ENCODE measurements at places on chromosomes 2 and 18.

- no peaks in the 10 kb centered on the region for H3K27me3 ChIP-seq
- no peaks in the 10 kb centered on the region for H3K4me1 ChIP-seq
Observed at GRCh38 chr2:235849489-235849888, 318.7 kb downstream of the GBX2 start.

GRCh38 chr18:69935319-69936190 is 12.1 kb downstream of the CD226 start:
- H3K36me3 ChIP-seq = no peaks in the 10 kb centered on the region
- H3K4me3 ChIP-seq = no peak overlapping the region
- DNase-seq = no peak

- H3K27ac ChIP-seq = no peak overlapping the region
- H3K4me1 ChIP-seq = peaks cover 3% of the 10 kb centered on the region
- DNase-seq = no peak
- H3K4me3 ChIP-seq = no peak overlapping the region
Observed at GRCh38 chr2:49153252-49153651, 1.1 kb downstream of the FSHR start.

GRCh38 chr2:68319398-68320117 is at the start of gene CNRIP1:
CNRIP1 (minus strand) TSS chr2:68319949; CDS start chr2:68319400, 549 bp downstream.
- no peak for DNase-seq
- H3K4me3 ChIP-seq = peak within 1 kb of the TSS; percentile 67
- H3K4me1 ChIP-seq = no peaks in the 10 kb centered on the region
- no peak within 1 kb of the TSS for H3K27ac ChIP-seq

DNA sequence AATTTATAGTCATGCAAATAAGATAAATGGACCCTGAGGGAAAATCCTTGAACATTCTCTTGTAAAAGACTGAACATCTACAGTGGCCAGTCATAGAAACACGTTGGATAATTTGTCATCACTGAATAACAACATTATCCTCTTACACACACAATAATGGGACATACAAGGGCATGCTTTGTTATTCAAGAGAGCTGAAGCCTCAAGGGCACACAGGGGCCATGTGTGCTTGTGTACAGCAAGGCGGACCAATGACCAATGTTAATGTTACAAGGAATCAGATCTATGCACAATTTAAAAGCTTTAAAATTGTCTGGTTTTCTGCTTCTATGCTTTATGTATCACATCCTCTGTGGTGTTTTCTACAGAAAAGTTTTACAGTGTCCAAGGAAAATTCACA is 23.7 kb downstream of the COL6A3 start:
- H3K36me3 ChIP-seq = no peaks in the 10 kb centered on the region
- H3K27me3 ChIP-seq = no peaks in the 10 kb centered on the region
- H3K4me1 ChIP-seq = no peaks in the 10 kb centered on the region
- DNase-seq = no peak

DNA sequence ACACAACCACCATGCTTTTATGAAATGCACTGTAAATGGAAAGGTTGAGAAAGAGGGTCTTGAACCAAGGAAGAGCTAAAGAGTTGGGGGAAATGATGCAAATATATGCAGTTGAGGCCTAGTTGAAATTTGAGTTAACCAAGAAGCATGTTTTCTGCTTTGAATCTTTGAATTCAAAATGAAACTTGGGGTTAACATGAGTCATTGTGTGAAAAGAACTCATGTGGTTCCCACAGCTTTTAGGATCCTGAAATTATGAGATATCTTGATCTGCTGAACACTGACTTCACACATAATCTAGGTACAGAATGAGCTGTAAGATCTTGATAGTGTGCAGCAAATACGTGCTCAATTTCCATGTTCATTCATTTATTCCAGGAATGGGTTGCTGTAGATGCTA is 422.9 kb upstream of the TRIB2 start:
- H3K4me3 ChIP-seq = no peak overlapping the region
- no peaks in the 10 kb centered on the region for H3K36me3 ChIP-seq
- no peaks in the 10 kb centered on the region for H3K27me3 ChIP-seq
- no peaks in the 10 kb centered on the region for H3K4me1 ChIP-seq
- no peak for DNase-seq

DNA sequence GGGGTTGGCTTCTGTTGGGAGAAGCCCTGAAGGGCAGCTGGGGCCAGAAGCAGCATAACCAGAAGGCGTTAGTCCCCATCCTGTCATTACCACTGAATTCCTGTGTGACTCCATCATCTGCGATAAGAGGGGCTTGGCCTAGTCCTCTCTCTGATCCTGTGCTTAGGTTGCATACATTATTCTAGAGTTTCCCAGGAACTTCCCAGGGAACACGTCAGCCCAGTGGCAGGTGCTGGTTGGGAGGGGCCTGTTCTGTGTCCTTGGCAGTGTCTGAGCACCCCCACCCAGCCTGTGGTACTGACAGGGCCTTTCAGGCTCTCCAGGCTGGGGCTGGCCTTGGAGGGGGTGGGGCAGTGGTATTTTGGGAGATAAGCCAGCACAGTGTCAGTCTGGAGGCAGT is 4.5 kb upstream of the TOGARAM2 start:
- H3K4me1 ChIP-seq = no peaks in the 10 kb centered on the region
- DNase-seq = no peak
- no peaks in the 10 kb centered on the region for H3K27me3 ChIP-seq
- H3K4me3 ChIP-seq = no peak overlapping the region

DNA sequence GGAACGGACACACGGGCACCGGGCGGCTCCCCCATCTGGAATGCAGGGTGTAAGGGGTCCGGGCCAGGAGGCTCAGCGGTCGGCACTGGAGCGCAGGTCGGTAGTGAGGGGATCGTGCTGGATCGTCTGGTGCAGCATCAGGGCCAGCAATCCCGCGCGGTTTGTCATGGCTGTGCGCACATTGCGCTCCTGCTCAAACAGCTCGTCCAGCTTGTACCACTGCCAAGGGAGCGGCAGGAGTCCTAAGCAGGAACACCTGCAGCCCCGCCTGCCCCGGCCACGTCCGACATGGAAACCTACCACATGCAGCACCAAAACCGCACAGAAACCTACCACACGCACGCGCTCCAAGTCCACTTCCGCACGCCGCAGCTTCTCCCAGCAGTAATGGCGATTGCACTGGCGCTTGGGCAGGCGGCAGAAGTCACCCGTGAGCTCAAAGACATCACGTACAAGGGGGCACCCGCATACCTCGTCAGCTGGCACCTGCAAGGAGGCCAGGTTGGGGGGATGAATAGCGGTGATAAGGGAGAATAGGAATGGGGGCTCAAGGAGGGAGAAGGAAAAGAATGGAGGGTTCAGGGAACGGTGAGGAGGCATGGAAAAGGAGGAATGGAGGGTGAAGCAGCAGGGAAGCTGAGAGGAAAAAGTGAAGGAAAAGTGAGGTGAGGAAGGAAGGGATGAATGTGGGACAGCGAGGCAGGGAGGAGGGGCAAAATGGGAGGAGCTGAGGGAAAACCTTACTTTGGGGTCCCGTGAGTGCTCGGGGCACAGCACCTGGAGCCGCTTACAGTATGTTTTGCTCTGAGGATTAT is 1.4 kb upstream of the MBD1 start:
- no peaks in the 10 kb centered on the region for H3K4me1 ChIP-seq
- no peak overlapping the region for H3K27ac ChIP-seq
- H3K36me3 ChIP-seq = peaks cover 16% of the 10 kb centered on the region
- no peak overlapping the region for H3K4me3 ChIP-seq
- DNase-seq = no peak
- H3K27me3 ChIP-seq = no peaks in the 10 kb centered on the region

DNA sequence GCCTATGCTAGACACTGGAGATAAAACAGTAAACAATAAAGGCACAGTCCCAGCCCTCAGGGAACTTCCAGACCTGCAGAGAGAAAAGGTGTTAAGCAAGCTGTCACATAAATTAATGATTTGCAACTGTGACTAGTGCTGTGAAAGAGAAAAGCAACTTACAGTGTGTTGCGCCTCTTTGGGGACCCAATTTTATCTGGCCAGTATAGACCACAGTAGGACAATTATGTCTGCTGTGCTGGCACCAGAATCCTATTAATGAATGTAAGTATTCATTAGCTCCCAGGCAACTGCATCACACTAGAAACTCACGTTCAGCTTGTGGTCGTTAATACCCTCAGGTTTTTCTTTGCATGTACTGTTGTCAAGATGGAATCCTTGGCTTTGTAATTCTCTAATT is 55.3 kb upstream of the CHST9 start:
- no peak overlapping the region for H3K4me3 ChIP-seq
- H3K27ac ChIP-seq = no peak overlapping the region
- H3K27me3 ChIP-seq = no peaks in the 10 kb centered on the region
- H3K36me3 ChIP-seq = no peaks in the 10 kb centered on the region
- no peak for DNase-seq

DNA sequence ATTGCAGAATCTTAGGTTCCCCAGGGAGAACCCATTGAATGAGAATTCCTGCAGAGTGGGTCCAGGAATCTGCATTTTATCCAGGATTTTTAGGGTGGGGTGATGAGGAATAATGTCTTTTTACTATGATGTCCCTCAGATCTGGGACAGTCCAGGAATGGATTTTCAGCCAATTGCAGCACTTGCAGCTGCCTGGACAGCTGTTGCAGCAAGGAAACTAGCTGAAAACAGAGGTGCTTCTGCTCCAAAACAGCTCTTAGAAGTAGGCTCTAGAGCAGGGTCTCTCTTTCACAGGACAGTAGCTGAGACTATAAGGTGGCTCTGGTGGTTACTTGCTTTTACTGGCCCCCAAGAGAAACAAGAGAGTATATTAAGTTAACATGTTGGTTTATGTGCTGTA is 9.1 kb downstream of the GLI2 start:
- peaks cover 3% of the 10 kb centered on the region for H3K4me1 ChIP-seq
- no peak overlapping the region for H3K4me3 ChIP-seq
- H3K36me3 ChIP-seq = no peaks in the 10 kb centered on the region
- DNase-seq = no peak
- H3K27ac ChIP-seq = no peak overlapping the region

DNA sequence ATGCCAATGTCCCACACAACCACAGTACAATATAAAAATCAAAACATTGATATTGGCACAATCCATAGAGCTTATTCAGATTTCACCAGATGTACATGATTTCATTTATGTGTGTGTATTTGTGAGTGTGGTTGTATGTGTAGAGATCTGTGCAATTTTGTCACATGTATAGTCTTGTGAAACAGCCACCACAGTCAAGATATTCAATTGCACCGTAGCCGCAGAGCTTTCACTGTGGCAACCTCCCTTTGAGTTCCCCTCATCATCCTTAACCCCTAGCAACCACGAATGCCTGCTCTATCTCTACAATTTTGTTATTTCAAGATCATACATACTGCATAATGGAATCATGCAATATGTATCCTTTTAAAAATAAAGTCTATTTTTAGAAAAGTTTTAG is 391.3 kb downstream of the SETBP1 start:
- no peak for DNase-seq
- no peaks in the 10 kb centered on the region for H3K4me1 ChIP-seq
- no peaks in the 10 kb centered on the region for H3K27me3 ChIP-seq
- no peak overlapping the region for H3K27ac ChIP-seq
- H3K36me3 ChIP-seq = no peaks in the 10 kb centered on the region

DNA sequence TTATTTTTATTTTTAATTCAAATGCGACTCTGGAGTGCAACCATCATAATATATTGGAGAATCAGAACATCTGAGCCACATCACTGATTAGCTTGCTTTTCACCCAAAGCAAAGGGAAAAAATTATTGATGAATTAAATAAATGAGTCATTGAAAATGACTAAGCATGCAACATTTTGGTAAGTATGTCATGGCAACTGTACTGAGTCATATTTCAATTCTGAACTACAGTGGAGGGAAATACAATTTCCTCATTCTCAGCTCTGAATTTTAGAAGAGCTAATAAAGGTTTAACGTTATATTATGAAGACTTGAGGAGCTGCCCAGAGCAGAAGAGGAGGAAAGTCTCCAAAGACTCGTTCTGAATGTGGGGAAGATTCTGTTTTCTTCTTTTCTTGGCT is 89.6 kb upstream of the CCDC68 start:
- no peak overlapping the region for H3K4me3 ChIP-seq
- DNase-seq = no peak
- no peaks in the 10 kb centered on the region for H3K36me3 ChIP-seq
- no peak overlapping the region for H3K27ac ChIP-seq
- H3K4me1 ChIP-seq = no peaks in the 10 kb centered on the region

DNA sequence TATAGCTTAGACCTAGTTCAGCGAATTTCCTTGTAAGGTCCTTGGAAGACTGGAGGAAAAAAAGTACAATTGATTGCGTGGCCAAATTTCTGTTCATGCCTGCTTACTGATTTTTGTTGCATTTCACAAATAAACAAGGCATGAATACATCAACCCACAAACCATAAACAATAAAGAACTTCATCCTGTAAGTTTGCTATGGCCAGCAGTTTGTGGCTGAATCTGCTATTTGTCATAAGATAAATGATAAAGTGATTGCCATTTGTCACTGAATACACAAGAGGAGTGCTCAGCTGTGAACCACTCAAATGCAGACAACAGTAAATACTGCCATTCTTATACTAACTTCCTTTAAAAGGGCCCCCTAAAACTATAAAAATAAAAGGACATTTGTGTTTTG is 259.5 kb downstream of the CCDC178 start:
- H3K27me3 ChIP-seq = no peaks in the 10 kb centered on the region
- no peak overlapping the region for H3K27ac ChIP-seq
- no peak for DNase-seq
- no peaks in the 10 kb centered on the region for H3K4me1 ChIP-seq

DNA sequence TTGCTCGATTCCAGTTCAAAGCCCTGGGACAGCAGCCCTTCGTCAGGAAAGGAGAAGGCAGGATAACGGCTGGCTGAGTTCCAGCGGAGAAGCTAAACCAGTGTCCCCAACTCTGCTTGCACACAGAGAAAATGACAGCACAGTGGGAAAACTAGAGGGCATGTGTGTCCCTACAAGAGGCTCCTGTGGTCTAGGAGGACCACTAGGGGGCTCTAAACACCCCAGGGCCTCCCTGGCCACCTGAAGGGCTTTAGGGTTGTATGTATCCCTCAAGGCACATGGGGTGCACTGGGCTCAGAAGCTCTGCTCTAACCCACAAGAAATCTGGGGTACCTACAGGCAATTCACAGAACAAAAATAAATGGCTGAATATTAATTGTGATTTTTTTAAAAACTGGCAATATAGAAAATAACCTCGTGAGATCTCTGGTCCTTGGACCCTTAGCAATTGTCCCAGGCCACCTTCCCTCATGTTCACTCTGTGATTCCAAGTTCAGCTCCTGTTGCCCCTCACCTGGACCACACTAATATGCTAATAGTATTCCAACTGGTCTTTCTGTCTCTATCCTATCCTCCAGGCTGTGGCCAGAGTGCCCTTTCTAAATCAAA is 17.5 kb downstream of the STAT1 start:
- H3K4me1 ChIP-seq = no peaks in the 10 kb centered on the region
- H3K27me3 ChIP-seq = no peaks in the 10 kb centered on the region
- H3K27ac ChIP-seq = no peak overlapping the region
- H3K36me3 ChIP-seq = peaks cover 22% of the 10 kb centered on the region

- H3K36me3 ChIP-seq = no peaks in the 10 kb centered on the region
- H3K27me3 ChIP-seq = no peaks in the 10 kb centered on the region
- DNase-seq = no peak
Observed at GRCh38 chr18:31250902-31251301, 67.1 kb upstream of the DSG1 start.

GRCh38 chr2:126730655-126731054 is 74.7 kb downstream of the GYPC start:
- H3K4me3 ChIP-seq = no peak overlapping the region
- H3K27me3 ChIP-seq = no peaks in the 10 kb centered on the region
- DNase-seq = no peak
- H3K36me3 ChIP-seq = no peaks in the 10 kb centered on the region
- H3K4me1 ChIP-seq = no peaks in the 10 kb centered on the region

Data from iPS DF 6.9 (cell line).